Hindlimb muscle (tissue), 1 donor: ENCODE measurements at places on chromosomes 5 and 9.

GRCh38 chr5:137575847-137576246 is 76.7 kb upstream of the SPOCK1 start:
- no peak for DNase-seq

DNA sequence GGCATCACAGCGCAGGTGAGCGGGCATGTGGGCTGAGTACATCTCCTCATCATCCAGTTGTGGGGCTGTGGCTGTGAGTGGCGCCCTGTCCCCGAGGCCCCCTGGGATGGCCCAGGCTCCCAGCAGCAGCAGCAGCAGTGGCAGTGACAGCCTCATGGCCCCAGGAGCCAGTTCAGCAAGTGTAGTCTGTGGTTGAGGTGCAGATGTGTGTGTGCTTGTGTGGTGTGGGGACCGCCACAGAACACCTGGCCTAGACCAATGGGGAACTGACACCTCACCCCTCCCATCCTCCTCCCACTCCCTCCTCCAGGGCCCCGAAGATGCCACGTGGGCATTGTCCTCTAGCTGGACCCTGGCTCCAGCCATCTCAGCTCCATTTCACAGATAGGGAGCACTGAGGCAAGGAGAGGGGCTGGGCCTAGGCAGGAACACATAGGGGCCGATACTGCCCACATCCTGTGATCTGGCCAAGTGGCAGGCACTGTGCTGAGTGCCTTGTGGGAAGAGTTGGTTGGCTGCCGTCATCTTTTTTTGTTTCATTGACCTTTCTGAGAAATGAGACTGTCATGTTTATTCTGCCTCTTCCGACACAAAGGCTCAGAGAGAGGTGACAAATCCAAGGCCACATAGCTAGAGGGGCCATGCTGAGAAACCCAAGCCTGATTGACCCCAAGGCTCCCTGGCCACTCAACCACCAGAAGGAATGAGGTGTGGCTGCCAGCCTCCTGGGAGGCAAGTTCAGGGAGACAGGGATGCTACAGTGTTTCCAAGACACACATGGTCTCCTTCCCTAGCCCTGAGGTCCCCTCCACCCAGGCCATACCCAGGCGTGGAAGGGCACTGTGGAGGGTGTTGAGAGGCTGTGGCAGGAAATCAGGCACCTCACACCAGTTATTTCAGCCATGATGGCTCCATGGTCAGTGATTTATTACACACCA is at the start of gene MZB1:
Gene MZB1, minus strand, starts transcription at position 213 of the 938 bp plus-strand sequence. Its CDS starts 57 bp downstream, at position 156.
- no peak for DNase-seq

- DNase-seq: no peak
Observed at GRCh38 chr9:112997236-112997941, 14.6 kb downstream of the ZNF883 start.

DNA sequence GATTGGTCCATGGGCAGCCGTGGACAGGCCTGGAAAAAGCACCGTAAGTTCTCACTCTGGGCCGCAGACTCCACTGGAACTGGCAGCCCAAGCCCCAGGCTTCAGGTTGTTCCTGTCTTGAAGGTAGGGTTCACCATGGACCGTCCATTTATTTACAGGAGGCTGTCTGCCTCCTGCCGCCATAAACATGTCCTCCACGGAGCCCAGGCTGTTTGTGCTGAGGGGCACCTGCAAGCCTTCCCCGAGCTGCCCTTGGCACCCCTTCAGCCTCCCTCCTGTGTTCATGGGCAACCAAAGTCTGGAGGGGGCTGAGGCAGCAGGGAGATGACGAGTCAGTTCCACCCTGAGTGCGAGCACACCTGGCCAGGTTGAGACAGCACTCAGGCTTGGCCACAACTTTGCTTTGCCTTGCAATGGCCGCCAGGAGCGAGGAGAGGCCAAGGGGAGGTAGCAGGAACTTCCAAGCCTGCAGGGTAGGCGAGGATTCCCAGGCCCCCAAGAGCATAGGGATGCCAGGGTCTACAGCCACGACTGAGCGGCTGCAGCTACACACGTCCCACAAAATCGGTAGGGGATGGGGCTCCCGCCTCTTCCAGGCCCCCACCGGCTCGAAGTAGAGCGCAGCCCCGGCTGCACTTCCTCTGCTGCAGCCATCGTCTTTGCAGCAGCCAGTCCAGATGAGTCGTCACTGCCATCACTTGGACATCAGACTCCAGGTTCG is 1625.6 kb upstream of the ACO1 start:
- no peak for DNase-seq

GRCh38 chr9:111484572-111484894 is 350 bp upstream of the ECPAS start:
- no peak for DNase-seq

- no peak for DNase-seq
Observed at GRCh38 chr9:38208206-38208901, 139.3 kb upstream of the SHB start.

- DNase-seq: no peak
Observed at GRCh38 chr9:73531658-73532057, 380.0 kb downstream of the ANXA1 start.

DNA sequence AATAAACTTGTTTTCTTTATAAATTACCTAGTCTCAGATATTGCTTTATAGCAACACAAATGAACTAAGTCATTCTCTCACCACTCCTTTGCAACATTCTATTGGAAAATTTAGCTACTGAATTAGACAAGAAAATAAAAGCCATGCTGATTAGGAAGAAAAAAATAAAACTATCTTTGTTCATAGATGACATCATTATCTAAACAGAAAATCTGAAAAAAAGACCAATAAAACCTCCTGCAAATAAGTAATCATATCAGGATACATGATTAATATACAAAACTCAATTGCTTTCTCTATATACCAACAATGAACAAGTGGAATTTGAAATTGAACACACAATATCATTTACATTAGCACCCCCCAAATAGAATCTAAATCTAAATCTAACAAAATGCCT is 455.3 kb upstream of the KIF2A start:
- DNase-seq: no peak

DNA sequence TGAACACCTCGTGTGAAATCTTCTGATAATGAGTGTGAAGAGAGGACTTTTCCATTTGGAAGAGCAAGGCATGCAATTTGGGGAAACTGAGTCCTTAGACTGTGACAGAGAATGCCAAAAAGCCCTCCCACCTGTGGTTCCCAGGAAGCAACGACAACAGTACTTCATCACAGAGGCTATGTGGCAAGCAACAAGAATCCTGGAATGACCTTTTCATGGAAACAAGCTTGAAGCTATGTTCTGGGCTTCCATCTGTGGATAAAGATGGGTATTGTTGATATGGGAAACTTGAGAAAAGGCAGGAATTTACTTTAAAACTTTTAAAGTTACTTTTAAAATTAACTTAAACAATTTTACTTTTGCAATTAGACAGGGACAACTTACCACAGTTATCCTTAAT is 131.2 kb upstream of the ANKH start:
- DNase-seq: no peak

DNA sequence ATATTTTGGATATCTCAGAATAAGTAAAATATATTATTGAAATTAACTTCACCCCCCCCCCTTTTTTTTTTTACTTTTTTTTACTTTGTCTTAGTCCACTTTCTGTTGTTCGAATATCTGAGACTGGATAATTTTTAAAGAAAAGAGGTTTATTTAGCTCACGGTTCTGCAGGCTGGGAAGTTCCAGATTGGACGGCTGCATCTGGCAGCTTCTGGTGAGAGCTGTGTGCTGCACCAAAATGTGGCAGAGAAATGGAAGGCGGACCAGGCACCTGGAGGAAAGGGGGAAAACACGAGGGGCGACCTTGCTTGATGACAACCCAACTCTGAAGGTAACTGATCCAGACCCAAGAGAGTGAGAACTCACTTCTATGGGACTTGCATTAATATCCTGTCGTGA is 5.6 kb upstream of the GMCL2 start:
- DNase-seq: no peak

DNA sequence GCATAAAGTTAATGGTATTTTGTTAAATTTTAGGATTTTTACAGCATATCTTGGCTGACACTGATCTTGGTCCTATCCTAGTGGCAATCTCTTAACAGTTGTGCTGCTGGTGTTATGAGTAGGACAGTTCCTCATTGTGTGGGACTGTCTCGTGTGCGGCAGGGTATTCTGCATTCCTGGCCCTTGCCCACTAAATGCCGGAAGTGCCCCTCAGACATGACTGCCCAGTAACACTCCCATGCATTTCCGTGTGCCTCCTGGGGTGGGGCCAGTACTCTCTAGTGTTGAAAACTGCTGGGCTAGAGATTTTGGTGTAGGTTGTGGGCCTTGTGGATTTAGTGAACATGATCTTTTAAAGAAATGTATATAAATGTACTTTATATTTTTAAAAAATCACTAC is 227.1 kb upstream of the DMRT1 start:
- DNase-seq: no peak

DNA sequence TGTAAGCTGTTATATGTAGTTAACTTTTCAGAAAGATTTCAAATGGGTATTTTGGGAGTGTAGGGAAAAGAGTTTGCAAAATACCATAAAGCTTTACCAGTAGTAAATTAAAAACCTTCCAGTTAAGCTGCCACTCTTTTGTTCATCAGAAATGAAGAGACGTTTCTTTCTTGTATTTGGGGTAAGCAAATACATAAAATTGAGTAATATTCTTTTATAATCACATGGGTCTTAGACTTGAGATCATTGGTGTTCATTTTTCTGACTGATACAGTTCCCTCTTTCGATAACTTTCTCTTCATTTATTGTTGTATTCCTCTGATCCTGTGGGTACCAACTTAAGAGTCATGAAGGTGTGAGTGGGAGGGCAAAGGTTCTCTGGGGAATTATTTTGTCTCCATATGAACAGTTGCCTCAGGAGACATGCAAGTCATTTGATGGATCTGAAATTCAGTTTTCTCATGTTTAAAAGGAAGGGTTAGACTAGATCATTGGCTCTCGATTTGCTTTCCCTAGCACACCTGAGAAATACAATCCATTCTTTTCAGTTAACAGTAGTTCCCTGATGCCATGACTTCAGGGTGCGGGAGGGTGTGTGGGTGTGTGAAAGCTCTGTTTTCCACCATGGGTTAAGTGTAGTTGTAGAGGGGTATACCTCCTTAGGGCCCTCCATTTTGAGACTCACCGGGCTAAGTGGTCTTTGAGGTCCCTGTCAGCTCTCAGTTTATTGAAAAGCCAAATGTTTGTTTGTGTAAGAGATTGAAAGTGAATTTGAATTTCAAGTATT is 47.7 kb downstream of the CNTRL start:
- no peak for DNase-seq

- no peak for DNase-seq
Observed at GRCh38 chr9:137217276-137218211, 4.5 kb downstream of the RNF208 start.

DNA sequence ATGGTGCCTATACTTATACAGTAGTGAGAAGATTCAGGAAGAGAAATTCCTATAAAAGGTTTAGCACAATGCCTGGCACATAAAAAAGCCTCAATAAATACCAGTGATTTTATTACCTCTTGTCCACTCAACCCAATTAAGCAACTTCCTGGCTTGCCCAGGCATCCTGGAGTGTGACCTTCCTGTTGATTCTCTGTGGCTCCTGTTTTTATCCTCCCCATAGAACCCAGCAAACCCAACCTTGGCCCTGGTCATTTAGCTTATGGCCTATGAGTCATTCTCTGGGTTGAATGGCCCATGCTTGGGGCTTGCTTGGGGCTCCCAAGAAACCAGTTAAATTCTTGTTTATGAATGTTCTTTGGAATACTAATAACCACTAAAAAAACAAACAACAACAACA is 21.4 kb upstream of the SPARC start:
- DNase-seq: no peak
